Stimulated activated CD8-positive, alpha-beta memory T cell treated with anti-CD3 and anti-CD28 coated beads, Interleukin-2, amount 100 ng/mL, for 1 hour (primary cell): ENCODE measurements at places on chromosomes 16 and 17.

- DNase-seq, result no peak
Observed at GRCh38 chr16:49022351-49022963, 259.2 kb downstream of the CBLN1 start.

DNA sequence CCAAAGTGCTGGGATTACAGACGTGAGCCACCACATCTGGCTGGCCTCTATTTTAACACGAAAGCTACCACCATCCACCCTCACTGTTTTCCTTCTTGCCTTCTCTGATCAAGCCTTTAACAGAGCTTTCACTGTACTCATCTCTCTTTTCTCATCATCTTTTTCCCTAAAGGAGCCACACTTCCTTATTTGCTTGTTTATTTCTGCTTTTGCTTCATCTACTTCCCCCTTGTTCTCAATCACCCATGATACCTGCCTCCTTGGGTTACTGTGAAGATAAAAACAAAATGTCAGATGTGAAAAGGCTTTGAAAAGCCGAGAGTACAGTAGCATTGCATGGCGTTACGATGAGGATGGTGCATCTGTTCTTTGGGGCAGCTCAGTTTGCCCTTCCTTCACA, 79.9 kb downstream of the ZNF18 start:
- no peak for DNase-seq

DNA sequence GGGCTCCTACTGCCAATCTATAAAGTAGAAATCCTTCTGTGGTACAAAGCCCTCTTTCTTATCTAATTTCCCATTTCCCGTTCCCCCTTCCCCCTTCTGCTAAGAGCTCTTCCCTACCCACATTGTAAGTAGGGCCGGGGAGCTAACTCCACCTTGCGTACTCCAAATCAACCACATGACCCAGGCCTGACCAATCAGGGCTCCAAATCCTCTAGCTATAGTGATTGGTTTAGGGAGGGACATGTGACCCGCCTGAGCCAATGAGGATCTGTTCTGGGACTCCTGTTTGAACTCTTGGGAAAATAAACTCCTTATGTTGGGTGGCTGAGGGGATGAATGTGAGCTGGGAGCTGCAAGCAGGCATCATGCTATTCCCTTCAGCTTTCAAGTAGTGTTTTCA, 40.9 kb upstream of the MEOX1 start:
- DNase-seq, result no peak

GRCh38 chr17:35448899-35449227, 297 bp upstream of the SLFN13 start:
- DNase-seq, result no peak

DNA sequence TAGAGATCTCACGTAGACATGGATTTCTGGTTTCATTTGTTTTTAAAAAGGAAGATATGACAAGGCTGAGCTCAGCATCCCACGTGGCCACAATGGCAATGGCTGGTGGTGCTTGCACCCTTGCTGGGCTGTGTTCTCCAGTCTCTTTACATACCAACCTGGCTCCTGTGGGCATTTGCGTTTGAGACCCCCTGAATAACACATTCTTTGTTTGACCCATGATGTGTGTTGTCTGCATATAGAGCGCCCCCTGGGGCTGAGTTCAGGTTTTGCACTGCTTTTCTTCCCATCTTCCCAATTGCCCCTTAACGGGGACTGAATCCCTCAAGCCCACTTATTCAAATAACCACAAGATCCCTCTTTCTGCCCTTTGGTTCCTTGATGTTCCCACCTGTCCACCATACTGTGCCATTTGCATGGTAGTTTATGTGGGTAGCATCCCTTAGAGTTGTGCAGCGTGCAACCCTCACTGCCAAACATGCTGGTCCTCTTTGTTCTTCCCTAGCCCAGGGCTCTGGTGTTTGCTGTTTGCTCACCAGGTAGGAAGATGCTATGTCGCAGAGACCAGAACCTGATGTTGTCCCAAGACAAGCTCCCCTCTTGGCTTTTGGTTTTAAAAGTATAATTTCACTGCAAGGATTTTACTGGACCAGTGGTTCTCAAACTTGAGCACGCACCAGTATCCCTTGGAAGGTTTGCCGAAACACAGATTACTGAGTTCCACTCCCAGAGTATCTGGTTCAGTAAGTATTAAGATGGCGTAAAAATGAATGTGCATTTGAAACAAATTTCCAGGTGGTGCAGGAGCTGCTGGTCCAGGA, 38.5 kb upstream of the NKD1 start:
- DNase-seq, result peak; percentile 16

GRCh38 chr16:4561596-4561995, 5.5 kb downstream of the C16orf96 start:
- no peak for DNase-seq

GRCh38 chr17:27370776-27371175, 76.9 kb downstream of the WSB1 start:
- DNase-seq, result no peak

GRCh38 chr16:320206-320605, 32.3 kb downstream of the AXIN1 start:
- DNase-seq, result no peak

- DNase-seq, result no peak
Observed at GRCh38 chr16:48047720-48048119, 108.1 kb downstream of the ABCC12 start.

DNA sequence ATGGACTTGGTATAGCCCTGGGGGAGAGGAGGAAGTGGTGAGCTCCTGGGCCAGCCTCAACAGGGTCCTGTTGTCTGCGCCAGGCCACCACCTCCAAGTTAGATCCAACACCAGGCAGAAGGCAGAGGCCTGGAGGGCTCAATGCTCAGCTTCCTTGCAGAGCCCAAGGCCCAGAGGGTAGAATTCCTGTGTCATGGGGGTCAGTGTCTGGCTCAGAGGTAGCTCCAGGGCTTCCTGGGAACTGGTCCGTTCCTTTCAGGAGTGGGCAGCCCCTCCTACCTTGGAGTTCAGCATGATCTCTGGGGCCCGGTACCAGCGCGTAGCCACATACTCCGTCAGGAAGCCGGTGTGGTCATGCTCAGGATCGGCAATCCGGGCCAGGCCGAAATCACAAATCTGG, 4.4 kb upstream of the GDPD3 start:
- no peak for DNase-seq

- no peak for DNase-seq
Observed at GRCh38 chr17:10112962-10113361, 85.4 kb downstream of the GAS7 start.

DNA sequence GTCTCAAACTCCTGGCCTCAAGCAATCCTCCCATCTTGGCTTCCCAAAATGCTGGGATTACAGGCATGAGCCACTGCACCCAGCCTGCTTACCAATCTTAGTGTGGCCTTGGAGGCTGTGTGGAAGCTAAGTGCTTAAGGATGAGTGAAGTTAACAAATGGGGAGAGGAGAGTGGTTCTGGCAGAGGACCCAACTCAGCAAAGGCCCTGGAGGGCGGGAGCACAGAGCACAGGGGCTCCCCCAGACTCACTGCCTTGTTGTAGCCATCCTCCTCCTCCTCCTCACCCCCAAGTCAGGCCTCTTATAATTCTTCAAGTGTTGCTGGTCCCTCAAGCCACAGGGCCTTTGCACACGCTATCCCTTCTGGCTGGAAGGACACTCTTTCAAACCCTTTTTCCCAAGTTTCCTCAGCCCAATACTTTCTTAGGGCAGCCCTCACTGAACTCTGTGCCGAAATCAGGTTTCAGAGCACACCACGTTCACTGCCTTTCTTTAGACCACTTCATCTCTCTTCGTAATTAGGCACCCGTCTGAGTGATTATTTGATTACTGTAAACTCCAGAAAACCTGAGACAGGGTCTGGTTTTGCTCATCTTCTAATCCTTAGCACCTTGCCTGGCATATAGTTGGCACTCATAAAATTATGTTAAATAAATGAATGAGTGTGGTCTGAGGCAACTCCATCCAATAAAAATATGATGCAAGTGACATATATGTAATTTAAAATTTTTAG, 23.4 kb downstream of the NGFR start:
- DNase-seq, result no peak

- DNase-seq, result no peak
Observed at GRCh38 chr16:76278980-76279379, 1.8 kb downstream of the CNTNAP4 start.

- no peak for DNase-seq
Observed at GRCh38 chr17:19287651-19288050, 50.5 kb downstream of the EPN2 start.

DNA sequence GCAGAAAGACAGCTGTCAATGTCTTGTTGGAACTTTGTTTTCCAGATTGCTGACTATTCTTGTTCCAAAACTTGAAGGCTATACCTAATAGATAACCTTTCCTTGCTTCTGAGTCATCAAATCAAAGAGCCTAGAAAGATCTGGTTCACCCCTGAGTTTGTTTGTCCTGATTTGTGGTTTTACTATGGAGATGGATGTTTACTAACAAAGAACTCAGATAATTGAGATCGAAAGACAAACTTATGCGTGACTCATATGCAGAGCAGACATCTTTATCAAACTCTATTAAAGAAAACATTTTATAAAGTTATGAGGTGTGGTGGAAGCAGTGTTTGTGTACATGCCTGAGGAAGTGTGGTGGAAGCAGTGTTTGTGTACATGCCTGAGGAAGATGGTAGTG, 311.1 kb upstream of the TBX2 start:
- DNase-seq, result no peak

DNA sequence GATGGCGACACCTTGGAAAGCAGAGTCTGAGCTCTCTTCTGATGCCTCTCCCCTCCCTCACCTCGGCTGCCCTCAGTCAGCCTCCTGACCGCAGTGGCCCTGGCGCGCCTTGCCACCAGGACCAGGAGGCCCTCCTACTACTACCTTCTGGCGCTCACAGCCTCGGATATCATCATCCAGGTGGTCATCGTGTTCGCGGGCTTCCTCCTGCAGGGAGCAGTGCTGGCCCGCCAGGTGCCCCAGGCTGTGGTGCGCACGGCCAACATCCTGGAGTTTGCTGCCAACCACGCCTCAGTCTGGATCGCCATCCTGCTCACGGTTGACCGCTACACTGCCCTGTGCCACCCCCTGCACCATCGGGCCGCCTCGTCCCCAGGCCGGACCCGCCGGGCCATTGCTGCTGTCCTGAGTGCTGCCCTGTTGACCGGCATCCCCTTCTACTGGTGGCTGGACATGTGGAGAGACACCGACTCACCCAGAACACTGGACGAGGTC, 4.4 kb downstream of the GPR142 start:
- no peak for DNase-seq

- no peak for DNase-seq
Observed at GRCh38 chr17:7370853-7371252, 10.0 kb upstream of the TNK1 start.

GRCh38 chr17:72474719-72475477, 354.1 kb downstream of the SOX9 start:
- no peak for DNase-seq

DNA sequence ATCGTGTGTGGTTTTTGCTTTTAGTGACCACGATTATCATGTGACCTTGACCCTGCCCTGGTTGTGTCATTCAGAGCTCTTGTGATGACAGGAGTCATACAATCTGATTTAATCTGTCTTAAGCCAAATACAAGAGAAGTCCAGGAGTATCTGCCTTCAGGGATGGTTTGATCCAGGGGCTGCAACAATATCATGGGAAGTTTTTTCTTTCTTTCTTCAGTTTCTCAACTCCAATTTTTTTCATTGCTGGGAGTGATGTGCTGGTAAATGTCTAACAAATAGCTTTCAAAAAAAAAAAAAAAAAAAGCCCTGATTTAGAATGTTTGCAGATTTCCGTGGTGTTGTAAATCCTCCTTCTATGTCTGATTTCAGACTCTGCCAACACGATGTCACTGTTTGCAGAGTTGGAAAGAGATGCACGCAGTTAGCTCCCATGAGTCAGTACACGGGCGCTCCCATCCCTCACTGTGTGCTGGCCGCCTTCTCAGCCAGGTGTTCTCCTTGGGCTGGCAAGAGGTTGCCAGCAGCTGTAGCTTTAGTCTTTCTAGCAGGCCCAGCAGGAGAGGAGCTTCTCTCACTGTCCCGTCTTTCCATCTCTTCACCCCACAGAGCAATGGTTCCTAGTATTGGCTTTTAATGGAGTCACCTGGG, 229.7 kb downstream of the SNX29 start:
- no peak for DNase-seq

- no peak for DNase-seq
Observed at GRCh38 chr16:19974607-19975006, 90.0 kb upstream of the GPRC5B start.

DNA sequence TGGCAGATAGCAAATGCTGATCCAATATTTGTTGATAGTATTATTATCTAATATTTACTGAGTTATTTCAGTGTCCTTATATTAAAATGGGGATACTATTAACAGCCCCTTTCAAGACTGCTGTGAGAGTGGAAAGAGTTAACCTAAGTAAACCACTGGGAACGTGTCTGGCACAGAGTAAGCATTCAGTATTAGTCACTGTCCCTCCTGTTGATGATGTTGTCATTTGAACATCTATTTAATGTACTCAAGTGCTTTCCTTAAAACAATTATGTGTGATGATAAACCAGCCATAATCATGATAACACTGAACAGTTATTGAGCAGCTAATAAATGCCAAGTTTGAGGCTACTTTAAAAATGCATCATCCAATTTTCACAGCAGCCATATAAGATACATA, 135.7 kb upstream of the XYLT1 start:
- no peak for DNase-seq

- DNase-seq, result no peak
Observed at GRCh38 chr17:42617956-42618431, 8.5 kb downstream of the TUBG1 start.

GRCh38 chr16:715477-716199, 720 bp downstream of the METRN start:
- DNase-seq, result no peak

DNA sequence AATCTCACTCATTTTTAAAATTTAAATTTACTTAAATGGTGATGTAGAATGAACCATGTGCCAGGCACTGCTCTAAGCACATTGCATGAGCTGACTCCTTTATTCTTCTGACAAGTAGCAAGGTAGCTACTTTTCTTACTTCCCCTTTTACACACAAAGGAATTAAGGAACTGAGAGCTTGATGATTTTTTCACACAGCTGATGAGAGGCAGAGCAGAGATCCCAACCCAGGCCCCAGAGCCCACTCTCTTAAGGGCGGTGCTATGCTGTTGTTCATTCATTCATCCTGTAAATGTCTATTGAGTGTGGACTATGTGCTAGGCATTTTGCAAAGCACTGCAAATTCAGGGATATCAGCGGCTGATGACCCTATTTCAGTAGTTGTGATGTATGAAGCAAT, 17.9 kb downstream of the SEC14L5 start:
- DNase-seq, result no peak

- DNase-seq, result no peak
Observed at GRCh38 chr16:2331931-2332267, 8.6 kb downstream of the ABCA3 start.

GRCh38 chr17:17484451-17484899, 7.7 kb downstream of the MED9 start:
- DNase-seq, result no peak
